ENCODE measurements at places on chromosomes 5 and 9.

GRCh38 chr5:114727358-114727757 is 365.5 kb downstream of the KCNN2 start:
- DNase-seq, result no peak

DNA sequence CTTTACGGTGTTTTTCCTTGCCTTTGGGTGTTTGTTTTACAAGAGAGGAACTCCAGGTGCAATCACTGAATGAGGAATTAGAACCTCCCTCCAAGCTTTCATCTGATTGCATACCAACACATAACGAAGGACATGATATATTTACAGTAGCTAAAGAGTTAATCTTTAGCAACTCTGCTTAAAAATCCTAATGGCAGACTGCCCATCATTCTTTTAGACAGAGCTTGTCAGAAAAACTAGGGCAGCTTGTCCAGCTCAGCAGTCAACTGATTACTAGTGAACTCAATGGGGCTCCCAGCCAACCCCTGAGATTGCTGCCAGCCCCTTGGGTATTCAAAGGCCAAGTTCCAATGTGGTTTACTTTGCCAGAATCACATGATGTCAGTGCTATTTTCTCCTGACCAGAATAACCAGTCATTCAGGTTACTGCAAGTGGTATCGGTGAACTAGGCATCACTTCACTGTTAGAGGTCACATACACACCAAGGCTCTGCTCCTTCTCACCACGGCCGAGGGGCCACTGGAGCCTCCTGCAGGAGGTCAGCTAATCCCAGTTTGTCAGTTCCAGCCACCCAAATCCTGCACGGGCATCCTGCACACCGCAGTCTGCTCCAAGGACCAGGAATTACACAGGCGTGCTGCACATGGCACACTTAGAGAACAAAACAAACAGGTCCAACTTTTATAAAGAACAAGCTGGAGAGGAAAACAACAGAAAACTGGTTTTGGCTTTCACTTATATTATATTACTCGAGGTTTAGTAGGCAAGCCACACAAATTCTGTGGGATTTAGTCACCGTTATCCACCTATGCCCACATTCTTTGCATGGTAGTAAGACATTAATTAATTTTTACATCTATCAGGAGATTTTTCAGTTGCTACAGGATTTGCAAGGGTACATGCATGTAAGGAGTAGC is 62.5 kb downstream of the NFIB start:
- no peak for DNase-seq

GRCh38 chr5:122099060-122099790 is 21.2 kb upstream of the LOX start:
- no peak for DNase-seq

GRCh38 chr5:148791334-148791667 is 35.1 kb upstream of the ADRB2 start:
- no peak for DNase-seq

- no peak for DNase-seq
These were observed 18.2 kb upstream of the NREP start for GRCh38 chr5:111775224-111775623.

Data from activated CD4-positive, alpha-beta T cell treated with anti-CD3 and anti-CD28 coated beads for 24 hours (primary cell).